ENCODE measurements at places on chromosomes 16 and 17. TPM values are rescaled to one million over a fixed set of nuclear protein-coding genes. Genes with fewer than 3 reads are reported as not detected.

DNA sequence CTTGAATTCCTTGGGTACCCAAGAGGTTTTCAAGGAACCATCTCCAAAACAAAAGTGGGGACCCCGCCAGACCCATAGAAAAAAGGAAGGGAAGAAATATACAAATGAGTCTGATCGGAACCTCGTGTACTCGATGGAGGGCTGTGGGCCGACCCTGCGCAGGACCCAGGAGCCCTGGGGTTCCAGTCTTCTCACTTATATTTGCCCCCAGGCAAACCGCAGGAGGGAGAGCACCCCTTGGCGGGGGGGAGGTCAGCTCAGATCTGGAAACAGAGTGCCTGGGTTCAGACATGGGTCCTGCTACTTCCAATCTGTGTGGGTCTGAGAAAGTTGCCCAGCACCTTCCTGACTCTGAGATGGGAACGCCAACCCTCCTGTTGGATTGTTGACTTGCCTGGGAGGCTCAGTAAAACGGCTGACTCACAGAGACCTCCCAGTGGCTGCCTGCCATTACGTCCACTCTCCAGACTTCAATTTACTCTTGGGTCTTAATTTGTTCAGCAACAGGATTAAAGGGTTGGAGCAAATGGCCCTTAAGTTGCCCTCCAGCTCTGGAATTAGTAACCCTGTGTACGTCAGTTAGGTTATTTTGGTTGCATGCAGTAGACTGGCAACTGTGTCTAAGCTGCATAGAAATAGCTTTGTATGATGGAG lies 24.9 kb upstream of the CACNG4 start:
- H3K27me3 ChIP-seq = no peaks in the 10 kb centered on the region
- DNase-seq = no peak
- peaks cover 15% of the 10 kb centered on the region for H3K36me3 ChIP-seq
- H3K4me3 ChIP-seq = no peak overlapping the region

DNA sequence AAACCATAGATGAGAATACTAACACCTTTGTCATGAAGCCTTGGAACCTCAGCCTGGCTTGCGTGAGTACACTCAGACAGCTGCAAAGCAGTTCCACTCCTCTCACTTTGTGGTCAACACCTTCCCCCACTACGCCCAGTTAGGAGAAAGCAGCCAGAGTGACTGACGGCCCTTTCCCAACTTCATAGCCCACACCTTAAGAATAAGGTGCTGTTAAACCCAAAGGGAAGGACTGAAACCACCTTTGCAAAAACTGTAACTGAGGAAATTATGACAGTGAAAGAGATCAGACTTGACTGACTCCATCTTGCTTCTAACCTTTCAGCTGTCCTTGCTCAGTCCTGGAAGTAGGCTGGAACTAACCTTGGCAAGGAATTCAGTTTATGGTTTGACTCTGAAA lies 13.7 kb downstream of the N4BP1 start:
- H3K27me3 ChIP-seq = no peaks in the 10 kb centered on the region
- H3K27ac ChIP-seq = no peak overlapping the region
- peaks cover 9% of the 10 kb centered on the region for H3K4me1 ChIP-seq
- no peak overlapping the region for H3K4me3 ChIP-seq
- H3K36me3 ChIP-seq = peaks cover 58% of the 10 kb centered on the region
- no peak for DNase-seq

DNA sequence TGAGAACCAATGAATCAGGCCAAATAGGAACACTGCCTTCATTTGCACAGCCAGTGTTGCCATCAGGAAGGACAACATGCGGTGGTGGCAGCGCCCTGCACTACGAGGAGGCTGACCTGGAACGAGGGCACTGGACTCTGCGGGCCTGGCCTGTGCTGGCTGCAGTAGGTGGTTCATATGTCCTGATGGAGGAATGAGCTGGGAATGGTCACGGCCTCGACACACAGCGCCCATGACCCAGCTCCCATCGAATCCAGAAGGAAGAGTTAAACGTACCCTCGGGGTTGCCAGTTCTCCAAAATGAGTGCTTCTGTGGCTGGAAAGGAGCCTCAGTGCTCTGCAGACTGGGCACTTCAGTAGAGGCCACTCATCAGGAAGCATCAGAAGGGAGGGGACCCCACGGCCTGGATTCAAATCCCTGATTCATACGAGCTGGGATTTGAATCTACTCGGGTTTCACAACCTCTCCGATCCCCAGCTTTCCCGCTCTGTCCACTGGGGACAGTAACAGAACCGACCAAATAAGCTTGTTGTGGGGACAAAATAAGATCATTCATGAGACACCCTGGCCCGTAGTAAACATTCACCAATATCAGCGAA lies 85.5 kb downstream of the ZDHHC7 start:
- H3K4me3 ChIP-seq = no peak overlapping the region
- no peaks in the 10 kb centered on the region for H3K27me3 ChIP-seq
- no peak overlapping the region for H3K27ac ChIP-seq
- no peak for DNase-seq
- no peaks in the 10 kb centered on the region for H3K4me1 ChIP-seq

DNA sequence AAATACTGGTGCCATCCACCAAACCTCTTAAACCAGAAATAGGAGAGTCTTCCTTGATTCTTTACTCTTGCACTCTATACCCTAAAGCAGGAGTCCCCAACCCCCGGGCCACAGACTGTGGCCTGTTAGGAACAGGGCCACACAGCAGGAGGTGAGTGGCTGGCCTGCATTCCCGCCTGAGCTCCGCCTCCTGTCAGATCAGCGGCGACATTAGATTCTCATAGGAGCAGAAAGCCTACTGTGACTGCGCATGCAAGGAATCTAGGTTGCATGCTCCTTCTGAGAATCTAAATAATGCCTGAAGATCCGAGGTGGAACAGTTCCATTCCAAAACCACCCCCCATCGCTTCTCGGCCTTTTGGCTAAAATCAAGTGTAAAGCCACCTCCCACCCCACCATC lies 30.3 kb upstream of the SRCIN1 start:
- no peaks in the 10 kb centered on the region for H3K27me3 ChIP-seq
- H3K27ac ChIP-seq = no peak overlapping the region
- no peaks in the 10 kb centered on the region for H3K4me1 ChIP-seq

GRCh38 chr16:6124136-6124535 lies 1026.5 kb upstream of the EEF2KMT start:
- no peak overlapping the region for H3K4me3 ChIP-seq
- no peak for DNase-seq
- H3K4me1 ChIP-seq = peaks cover 3% of the 10 kb centered on the region
- peaks cover 18% of the 10 kb centered on the region for H3K36me3 ChIP-seq
- H3K27me3 ChIP-seq = no peaks in the 10 kb centered on the region
- H3K27ac ChIP-seq = no peak overlapping the region

DNA sequence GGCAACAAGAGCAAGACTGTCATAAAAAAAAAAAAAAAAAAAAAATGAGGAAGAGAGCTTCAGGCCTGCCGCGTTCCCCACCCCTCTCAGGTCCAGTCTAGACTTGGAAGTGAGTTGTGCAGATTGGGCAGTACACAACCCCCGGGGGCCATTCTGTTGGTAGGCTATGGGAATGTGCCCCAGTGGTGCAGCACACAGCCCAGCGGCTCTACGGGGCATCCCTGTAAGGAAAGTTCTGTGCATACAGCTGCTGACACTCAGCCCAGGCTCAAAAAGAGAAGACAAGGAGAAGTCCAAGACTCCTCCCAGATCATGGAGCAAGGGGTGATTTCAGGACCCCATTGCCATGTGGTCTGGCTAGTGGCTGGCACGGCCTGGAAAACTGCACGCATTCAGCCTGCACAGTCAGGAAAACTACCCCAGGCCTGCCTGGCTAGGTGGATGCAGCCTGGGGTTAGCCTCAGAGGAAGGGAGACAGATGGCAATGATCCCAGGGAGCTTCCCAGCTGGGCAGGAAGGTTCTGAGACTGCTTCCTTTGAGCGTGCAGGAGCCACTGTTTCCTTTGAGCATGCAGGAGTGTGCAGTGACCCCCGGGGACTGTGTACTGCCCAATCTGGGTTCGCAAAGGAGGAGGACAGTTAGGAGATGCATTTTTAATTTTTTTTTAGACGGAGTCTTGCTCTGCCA lies 44.8 kb downstream of the PECAM1 start:
- no peak overlapping the region for H3K4me3 ChIP-seq
- H3K27ac ChIP-seq = no peak overlapping the region
- DNase-seq = no peak
- no peaks in the 10 kb centered on the region for H3K27me3 ChIP-seq
- H3K4me1 ChIP-seq = no peaks in the 10 kb centered on the region
- no peaks in the 10 kb centered on the region for H3K36me3 ChIP-seq

Gene CDH5
- not detected for total RNA-seq

Gene ABCC6
- total RNA-seq = 1.1 TPM

Gene UMOD
- total RNA-seq = not detected

Gene PLA2G10
- total RNA-seq = 2.2 TPM

Gene PRSS27
- 5.0 TPM for total RNA-seq
